ENCODE measurements at places on chromosomes 11 and 22.
A peak's percentile ranks its signal among the peaks of the same experiment; 100 is the strongest.

DNA sequence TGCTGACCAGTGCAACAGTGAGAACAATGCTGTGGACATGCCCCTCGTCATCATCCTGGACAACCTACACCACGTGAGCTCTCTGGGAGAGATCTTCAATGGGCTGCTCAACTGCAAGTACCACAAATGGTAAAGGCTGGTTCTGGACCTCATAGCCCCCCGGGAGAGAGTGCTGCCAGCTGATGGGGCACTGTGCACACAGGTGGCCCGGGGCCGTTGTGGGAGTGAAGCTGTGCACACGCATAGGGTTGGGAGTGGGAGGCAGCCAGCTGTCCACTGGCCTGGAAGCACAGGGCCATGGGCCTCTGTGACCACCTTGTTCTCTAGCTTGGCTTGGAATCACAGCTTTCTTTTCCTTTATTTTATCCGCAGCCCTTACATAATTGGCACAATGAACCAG, 57.0 kb downstream of the DBX1 start:
- no peak for DNase-seq

DNA sequence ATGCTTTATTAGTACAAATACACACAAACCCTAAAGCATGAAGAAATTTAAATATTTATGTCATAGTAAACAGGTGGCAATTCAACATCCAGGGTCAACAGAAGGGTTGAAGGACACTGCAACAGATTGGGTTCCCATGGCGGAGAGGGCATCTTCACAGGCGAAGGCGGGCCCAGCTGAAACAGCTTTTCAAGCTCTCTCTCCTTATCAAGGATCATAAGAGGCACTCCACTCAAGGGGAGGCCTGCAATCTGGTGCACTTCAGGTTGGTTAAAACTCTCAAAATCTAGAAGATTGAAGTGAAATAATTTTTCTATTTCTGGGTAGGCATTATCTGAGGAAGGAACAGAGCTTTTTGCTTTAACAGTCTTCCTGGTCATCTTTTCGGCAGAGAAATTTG, 16.8 kb upstream of the SLC22A8 start:
- no peak for DNase-seq

- no peak for DNase-seq
These were observed 127.3 kb downstream of the MORC2 start for GRCh38 chr22:30841273-30841672.

GRCh38 chr11:86197448-86197847, 47.1 kb upstream of the EED start:
- no peak for DNase-seq

GRCh38 chr11:22342211-22343031, 4.2 kb downstream of the SLC17A6 start:
- no peak for DNase-seq

DNA sequence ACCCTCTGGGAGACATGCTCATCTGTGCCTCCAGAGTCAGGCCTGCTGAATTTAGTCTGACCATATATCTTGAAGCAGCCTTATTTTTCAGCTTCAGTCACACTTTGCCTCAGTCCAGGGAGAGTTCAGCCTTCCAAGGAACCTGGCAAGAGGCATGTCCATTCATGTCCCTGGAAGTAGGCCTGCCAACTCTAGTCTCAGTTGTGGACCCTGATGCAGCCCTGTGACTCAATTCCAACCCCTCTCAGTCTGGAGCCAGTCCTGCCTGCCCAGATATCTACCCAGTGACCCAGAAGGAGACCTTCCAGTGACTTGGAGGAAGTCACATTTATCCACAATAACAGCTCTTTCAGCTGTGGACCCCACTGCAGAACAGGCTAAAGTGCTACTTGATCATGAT, 566.6 kb downstream of the TMEM135 start:
- DNase-seq, result no peak

- no peak for DNase-seq
These were observed 182.3 kb downstream of the TENM4 start for GRCh38 chr11:79258576-79258975.

GRCh38 chr11:125645871-125646270, 20.9 kb downstream of the CHEK1 start:
- no peak for DNase-seq

- DNase-seq, result no peak
These were observed 14.7 kb upstream of the SULT4A1 start for GRCh38 chr22:43876866-43877509.

DNA sequence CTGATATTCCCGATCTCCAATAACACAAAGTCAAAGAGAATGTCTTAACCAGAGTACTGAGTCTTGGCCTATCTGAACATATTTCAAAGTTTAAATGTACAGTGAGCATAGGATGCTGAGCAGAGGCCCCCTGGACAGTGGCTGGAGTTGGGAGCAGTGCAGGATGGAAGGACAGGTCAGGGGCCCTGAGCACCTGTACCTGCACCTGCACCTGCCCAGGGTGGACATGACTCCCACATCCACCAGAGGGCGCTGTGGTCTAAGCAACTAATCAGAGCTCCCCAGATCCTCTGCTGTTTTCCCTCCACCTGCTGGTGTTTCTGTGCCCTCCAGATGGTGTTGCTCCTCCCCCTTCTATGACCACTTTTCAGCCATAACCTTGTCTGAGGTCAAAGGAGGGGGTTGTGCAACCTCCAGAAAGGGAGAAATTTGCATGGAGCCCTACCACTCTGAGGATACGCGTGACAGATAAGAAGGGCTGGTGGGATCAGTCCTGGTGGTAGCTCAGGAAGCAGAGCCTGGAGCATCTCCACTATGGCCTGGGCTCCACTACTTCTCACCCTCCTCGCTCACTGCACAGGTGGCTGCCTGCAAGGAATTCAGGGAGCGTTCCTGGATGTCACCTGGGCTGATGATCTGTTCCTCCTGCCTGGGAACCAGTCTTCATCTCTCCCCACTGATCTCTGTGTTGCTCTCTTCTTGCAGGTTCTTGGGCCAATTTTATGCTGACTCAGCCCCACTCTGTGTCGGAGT, 49.1 kb upstream of the VPREB1 start:
- DNase-seq, result peak; percentile 62

- no peak for DNase-seq
These were observed 20.8 kb downstream of the MYBPC3 start for GRCh38 chr11:47331454-47332302.

- no peak for DNase-seq
These were observed 77.0 kb downstream of the GRAMD1B start for GRCh38 chr11:123507043-123507442.

GRCh38 chr11:1139441-1140083, 18.2 kb upstream of the MUC5AC start:
- no peak for DNase-seq

GRCh38 chr22:43948836-43949406, 6.3 kb upstream of the SAMM50 start:
- no peak for DNase-seq

GRCh38 chr11:19715373-19715772, 2.7 kb downstream of the NAV2 start:
- no peak for DNase-seq

DNA sequence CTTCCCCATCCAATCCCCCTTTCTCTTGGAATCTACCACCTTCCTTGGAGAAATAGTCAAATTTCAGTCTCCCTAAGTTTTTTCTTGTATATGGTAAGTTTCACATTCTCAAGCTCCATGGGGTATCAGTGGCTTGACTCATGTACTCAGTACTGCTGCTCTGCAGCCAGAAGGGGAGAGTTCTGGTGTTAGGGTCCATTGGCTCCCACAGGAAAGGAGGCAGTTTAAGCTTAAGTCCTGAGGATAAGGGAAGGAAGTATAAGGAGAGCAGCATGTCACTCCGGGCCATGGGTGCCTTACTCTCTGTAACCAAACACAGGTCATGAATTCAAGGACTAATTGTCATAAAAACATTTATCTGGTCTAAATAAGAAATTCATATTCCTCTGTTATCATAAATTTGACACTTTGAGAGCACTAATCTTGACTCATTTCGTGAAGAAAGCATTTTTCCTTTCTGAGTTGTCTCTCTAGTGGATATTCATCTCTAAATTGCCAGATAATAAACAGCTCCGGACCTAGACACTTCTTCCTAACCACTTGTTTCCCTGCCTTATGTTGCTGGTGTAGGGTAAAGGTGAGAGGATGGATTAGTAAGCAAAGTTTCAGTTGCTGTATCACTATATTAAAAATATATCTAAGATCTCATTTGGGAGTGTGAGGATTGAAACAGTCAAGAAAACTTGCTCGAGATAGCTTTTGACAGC, 20.1 kb upstream of the SORL1 start:
- no peak for DNase-seq

DNA sequence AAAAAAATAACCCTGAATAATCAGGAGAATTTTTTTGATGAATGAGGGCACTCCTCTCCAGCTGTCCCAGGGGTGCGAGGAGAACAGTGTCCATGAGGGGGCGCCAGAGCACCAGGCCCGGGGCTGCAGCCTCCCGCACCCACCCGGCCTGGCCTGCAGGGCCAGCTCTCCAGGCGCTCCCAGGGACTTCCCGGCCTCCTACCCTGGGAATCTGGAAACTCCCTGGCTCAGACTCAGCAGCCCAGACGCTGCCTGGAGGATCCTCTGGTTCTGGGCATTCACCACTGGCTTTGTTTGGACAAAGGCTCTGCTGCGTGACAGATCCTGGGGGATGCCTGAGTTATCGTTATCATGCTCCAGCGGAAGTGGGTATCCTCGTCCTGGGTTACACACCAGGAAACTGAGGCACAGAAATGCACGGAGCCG, 31.0 kb downstream of the MCM5 start:
- DNase-seq, result no peak

GRCh38 chr11:75474878-75475766, 42.1 kb upstream of the KLHL35 start:
- DNase-seq, result peak; percentile 21

DNA sequence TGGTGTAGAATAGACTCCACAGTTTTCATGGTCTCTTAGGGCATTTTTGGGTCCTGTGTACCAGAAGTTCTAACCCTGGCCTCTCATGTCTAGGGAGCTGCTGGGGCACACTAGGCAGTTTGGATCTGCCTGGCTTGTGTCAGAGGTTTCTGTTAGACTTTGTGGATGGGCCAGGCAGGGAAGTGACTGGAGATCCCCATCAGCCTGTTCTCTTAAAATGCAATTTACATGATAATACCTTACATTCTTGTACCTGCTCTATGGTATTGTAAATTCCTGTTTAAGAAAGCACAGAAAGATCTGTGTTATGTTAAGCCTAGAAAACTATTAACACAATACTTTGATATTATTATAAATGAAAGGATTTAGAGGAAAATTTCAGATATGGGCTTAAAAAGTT, 104.0 kb downstream of the ARHGAP42 start:
- DNase-seq, result no peak

DNA sequence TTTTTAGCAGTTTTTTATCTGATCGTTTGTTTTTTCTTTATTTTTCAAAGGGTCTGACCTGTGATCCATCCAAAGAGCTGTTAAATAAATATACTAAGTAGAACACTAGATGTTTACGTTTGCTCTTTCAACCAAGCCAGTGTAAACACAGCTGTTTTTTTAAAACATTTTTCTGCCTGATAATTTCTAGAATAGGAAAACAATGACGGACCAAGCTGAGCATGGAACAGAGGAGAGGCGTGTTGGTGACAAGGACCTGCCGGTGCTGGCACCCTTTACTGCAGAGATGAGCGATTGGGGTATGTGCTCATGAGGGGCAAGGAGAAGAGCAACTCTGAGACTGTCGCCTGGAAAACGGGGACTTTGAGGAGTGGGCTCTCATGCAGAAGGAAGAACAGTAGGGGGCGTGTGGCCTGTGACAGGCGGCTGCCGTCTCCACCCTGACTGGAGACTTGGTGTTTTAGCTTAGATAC, 28.6 kb upstream of the PANX2 start:
- DNase-seq, result no peak

- no peak for DNase-seq
These were observed 63.6 kb downstream of the CD82 start for GRCh38 chr11:44628730-44629700.

DNA sequence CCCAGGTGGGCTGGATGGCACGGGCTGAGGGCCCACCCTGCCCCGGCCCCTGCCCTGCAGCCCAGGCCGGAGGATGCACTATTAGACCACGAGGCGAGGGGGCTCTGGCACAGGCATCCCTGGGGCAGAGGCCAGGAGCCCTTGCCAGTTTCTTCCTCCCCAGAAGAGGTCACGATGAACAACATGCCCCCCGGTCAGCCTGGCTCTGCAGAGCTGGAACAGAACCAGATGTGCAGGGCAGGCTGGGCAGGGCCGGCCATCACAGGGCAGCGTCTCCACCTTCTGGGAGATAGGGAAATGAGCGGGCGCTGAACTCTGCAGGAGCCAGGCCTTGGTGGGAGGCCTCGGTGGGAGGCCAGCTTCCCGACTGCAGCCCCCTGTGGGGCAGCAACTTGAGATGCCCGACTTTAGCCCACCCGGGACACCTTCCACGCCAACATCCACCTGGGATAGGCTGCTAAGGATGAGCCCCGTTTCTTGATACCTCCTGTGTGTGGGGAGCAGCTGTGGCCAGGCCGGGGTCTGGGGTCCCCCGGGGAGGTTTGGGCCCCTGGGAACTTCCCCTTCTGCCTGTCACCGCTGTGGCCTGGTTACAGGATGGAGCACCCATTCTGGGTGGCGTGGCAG, 21.8 kb upstream of the GNB1L start:
- DNase-seq, result no peak

GRCh38 chr11:1916132-1916985, 3.1 kb upstream of the TNNT3 start:
- DNase-seq, result no peak

GRCh38 chr11:131912134-131912533, 541.7 kb downstream of the NTM start:
- no peak for DNase-seq

- DNase-seq, result no peak
These were observed 1.8 kb downstream of the VSIG10L2 start for GRCh38 chr11:125947419-125948277.

DNA sequence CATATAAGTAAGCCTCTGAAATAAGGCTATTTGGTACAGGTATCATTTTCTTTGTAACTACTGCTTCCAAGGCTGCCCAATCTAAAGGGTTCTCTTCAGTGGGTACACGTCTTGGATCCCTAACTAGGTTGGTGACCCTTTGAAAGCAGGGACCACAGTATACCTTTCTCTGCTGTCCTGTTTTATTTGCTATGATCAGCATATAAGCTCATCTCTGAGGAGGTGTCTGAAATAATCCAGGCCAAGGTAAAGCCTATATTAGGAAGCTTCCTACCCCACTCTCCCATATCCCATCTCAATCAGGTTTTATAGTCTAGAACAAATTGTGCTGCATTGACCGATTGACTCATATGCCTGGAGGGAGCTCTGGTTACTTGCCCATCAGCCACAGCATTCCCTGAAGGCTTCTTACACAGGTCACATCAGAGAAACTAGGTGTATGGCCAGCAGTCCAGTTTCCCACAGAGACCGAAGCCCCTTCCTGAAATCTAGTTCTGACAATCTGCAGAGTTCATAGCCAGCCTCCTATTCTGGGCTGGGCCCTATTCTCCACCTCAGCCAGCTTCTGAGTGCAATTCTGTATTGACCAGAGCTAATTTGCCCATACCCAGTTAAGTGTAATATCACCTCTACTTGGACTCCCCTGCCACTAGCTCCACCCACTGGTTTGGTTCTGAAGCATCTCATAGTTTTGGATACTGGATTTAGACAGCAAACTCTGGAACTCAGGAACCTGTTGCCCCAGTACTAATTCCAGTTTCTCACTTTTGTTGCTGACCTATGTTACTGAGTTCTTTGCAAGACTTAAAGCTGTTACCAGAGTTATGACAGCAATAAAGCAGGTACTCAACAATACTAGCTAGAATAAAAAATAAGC, 62.1 kb upstream of the ARHGAP20 start:
- no peak for DNase-seq

- no peak for DNase-seq
These were observed 30.0 kb upstream of the TCF20 start for GRCh38 chr22:42300259-42301076.
